ENCODE measurements at places on chromosomes 1 and 21.
A peak's percentile ranks its signal among the peaks of the same experiment; 100 is the strongest.

DNA sequence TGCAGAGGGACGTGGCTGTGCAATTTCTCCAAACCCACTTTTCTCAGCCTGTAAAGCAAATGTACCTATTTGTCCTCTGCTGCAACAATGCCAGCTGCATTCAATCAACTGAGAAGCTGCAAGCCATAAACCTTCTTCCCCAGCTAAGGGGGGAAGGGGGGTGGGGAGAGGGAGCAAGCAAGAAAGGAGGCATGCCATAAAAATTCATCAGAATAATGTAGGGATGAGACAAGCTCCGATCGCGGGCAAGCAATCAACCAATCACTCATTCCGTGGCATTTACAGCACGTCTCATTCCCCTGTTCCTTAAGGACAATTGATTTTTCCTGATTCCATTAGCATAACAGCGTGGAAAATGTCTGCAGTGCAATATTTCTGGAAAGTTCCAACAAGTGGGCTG is 144.8 kb downstream of the DMRTA2 start:
- no peak for DNase-seq

GRCh38 chr1:117051224-117052064 is 8.7 kb upstream of the TTF2 start:
- no peak for DNase-seq

DNA sequence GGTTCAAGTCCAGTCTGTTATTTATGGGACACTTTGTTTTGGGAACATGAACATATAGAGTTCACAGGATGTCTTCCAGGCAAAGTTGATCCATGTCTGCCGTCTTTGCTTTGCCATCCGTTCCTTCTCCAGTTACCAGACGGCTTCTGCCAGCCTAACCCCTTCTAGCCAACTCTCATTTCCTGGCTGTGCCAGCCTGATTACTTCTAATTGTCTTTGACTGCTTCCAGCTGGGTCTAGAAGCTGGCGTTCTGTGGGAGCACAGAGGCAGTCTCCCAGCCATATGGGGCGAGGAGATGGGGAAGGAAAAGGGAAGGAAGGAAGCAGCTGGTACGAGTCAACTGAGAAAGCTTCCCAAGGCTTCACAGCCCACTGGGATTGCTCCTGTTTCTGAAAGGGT is 3.1 kb upstream of the HUNK start:
- no peak for DNase-seq

GRCh38 chr1:243837907-243838535 is 12.0 kb downstream of the AKT3 start:
- no peak for DNase-seq

- DNase-seq: no peak
Observed at GRCh38 chr1:171090604-171091003, at the start of gene FMO3. FMO3 (plus strand) TSS chr1:171090905; CDS start chr1:171092659, 1,754 bp downstream.

- DNase-seq: no peak
Observed at GRCh38 chr1:247531937-247532336, 4.3 kb downstream of the OR2C3 start.

- no peak for DNase-seq
Observed at GRCh38 chr1:214384373-214385079, 103.6 kb downstream of the SMYD2 start.

GRCh38 chr1:104760017-104760416 is 1010.3 kb downstream of the AMY1C start:
- no peak for DNase-seq

DNA sequence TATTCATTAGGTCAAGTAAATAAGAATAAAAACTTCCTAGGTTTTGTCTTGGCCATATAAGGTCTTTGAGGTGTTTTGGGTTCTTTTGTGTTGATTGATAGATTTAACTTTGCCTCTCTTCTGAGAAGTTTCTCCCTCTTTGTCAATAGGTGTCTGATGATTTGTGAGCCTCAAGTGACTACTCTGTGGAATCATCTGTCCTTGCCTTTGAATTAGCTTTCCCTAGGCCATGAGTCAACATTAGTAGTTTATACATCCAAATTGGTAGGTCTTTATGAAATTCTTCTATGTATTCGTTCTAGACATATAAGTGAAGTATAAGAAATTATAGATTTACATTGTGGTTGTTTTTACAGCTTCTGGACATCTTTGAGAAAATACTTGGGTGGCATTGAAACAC is 864.4 kb downstream of the USP25 start:
- no peak for DNase-seq

DNA sequence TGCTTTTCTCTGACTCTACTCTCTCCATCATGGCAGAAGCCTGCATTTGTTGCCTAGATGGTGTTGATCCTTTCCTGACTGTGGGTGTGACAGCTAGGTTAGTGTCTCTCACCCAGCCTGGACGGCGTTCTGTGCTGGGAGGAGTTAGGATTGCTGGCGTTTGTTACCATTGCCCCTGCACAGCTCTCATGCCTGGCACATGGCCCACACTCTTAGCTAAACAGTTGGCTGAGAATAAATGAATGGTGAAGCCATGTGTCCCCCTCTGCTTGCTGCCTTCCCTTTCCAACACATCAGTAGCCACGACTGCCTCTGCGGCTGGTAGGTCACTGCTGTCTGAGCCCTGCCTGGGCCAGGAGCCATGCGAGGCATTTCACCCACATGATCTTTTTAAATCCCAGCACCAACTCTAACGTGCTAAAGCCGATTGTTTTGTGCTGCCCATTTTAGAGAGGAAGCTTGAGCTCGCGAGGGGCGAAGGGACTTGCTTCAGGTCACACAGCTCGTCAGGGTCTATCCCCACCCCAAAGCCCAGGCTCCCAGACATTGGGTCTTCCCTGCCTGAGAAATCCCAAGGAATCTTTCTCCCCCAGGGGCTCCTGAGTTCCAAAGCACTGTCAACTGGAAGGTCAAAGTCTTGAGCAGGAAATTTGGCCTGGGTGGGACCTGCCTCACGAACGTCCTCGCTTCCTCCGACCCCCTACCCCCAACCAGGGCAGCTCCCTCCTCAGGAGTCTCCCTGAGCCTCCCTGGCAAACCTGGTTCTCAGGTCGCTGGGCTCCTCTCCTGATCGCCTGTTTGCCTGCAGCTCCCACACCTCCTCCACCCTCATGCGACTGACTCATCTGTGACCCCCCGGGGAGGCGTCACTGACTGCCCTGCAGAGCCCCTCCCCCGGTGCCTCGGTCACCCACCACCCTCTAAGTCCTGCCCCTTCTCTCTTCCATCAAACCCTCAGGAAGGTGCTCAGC is 271.7 kb upstream of the C1orf174 start:
- no peak for DNase-seq

DNA sequence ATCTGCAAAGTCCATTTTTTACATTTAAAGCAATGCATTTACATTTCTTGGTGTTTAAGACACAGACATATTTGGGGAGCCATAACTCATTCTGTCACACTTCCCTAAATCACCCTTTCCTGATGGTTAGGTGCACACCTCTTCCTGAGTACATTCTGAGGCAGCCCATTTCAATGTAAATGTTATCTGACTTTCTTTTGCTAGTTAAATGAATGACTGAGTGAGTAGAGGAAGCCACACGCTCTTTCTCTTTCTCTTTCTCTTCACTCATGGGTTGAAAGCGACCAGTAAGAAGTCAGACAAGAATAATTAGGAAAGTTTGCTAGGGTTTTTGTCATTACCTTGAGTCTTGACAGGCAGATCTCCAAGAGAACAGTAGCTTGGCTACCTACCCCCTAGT is 143.1 kb downstream of the S1PR1 start:
- no peak for DNase-seq

GRCh38 chr1:201504799-201505502 is 2.0 kb downstream of the CSRP1 start:
- no peak for DNase-seq

- DNase-seq: no peak
Observed at GRCh38 chr1:204110894-204111633, 38.1 kb downstream of the SOX13 start.

DNA sequence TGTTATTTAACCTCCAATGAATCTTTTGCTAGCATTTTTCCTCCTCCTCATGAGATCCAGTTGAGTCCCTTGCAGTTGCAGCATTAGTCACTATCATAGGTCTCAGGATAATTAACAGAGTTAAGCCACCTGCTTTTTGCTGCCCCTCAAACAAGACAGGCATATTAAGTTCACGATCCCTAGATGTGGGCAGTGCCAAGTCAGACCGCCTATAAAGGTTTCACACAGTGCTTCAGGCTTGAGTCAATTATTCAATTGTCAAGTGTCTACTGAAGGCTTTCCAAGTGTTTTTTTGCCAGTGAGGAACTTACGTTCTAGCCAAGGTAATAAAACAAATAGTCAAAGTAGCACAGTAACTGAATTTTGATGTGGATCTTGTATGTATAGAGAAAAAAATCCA is 175.0 kb downstream of the DAB1 start:
- no peak for DNase-seq

DNA sequence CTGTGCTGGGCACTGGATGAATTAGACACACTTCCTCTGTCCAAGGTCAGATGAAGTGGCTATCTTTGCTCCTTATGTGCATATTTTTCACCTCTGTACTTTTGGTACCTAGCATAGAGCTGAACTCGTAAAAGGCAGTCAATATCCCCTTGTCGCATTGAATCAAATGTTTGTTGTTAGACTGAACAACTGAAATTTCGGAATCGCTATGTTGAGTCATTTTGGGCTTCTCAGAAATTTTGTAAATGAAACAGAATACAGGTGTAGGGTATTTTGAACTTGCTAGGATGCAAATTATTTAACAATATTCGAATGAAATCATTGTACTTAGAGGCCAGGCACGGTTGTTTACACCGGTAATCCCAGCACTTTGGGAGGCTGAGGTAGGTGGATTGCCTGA is 48.0 kb downstream of the PDE4B start:
- no peak for DNase-seq

- DNase-seq: no peak
Observed at GRCh38 chr1:7691576-7691975, 79.5 kb upstream of the VAMP3 start.

DNA sequence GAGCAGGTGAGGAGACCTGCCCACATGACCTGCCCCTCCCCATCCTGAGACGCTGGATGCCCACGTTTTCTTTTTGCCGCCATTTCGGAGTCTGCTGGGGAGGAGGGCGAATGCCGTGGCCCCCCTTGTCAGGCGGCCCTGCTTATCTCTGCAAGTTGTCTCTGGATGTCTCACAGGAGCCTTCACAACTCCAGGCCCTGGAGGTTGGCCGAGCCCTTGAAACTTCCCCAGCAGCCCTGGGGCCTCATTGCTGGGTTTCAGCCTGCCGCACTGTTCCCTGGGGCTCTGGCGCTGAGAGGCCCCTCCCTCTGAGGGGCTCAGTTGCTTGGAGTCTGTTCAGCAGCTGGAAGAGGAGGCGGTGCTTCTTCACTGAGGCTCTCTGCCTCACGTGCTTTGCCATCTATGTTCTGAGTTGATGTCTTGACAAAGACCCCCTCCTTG is 29.8 kb upstream of the ZBTB21 start:
- DNase-seq: peak; percentile 15

- no peak for DNase-seq
Observed at GRCh38 chr21:14562959-14563358, 16.8 kb upstream of the SAMSN1 start.

DNA sequence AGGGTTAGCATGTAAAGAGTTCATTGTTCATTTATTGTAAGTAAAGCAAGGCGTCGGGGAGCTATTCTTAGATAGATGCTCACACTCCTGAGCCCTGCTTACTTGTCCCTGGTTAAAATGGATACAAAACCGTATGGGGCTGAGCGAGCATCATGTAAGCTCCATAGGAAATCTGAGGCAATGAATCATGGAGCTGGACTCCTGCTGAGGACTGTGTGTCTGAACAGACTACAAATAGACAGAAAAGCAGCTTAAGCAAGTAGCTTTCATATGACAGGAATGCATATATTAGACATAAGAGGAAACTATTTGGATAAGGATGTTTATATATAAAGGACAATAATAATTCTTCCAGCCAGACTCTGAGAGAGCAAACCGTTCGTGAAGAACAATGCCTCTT is 604.9 kb upstream of the PTBP2 start:
- DNase-seq: no peak

- no peak for DNase-seq
Observed at GRCh38 chr1:186099336-186100104, 275.5 kb downstream of the TPR start.

GRCh38 chr1:101191049-101191448 is 45.8 kb upstream of the S1PR1 start:
- DNase-seq: no peak

DNA sequence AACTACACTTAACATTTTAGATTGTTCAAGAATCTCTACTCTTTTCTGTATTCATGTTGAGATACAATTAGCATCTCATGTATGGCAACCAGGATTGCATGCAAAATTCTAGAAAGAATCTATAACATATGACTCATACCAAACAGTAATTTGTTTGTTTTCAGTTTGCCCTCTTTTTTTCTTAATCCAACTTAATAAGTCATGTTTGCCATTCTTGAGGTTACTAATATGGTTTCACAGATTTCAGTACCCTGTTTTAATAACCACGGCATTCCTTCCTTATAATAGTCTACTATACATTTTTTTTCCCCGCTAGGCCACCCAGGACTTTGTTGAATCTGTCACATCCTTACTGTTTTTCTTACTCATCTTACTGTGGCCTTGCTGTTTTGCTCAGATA is 140.8 kb downstream of the FMN2 start:
- no peak for DNase-seq

DNA sequence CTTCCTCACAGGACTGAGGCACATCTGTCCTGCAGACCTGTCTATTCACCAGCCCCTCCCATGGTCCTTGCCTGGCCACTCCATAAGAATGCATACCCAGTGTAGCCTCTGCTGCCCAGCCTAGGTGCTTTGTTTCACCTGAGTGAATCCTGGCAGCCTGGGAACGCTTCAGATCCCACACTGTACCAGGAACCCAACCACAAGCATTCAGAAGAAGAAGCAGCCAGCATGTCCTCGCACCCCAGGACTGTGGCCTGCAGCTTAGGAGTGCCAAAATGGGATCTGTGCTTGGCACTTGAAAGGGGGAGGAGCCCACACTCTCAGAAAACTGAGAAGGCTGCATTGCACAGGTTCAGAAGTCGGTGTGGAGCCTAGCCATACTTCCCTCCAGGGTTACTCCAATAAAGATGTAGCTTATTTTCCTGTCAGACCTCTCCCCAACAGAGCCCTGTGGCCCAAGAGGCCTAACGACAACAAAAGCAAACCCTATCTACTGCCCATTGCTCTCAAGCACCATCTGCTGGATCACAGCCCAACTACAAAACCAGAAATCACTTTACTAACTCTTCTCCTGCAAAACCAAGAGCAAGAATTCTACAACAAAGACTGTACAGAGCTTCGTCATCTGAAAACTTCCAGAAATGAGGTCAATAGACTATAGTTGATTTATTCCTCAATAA is 923.1 kb upstream of the NEGR1 start:
- no peak for DNase-seq

DNA sequence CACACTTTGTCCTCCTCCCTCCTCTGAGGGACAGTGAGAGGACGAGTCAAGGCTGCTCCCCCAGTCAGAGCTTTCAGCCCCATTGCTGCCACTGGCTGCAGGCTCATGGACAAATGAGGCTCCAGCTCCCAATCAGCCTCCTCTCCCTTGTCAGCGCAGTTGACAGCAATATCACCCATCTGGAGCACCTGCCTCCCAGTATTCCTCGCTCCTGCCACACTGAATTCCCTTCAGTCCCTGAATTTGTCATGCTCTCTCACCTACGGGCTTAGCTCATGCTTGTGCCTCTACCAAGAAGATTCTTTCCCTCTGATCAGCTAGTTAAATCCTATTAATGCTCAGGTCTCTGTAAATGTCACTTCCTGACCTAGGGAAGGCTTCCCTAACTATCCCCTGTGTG is 54.4 kb upstream of the SYT6 start:
- DNase-seq: no peak

All from CD4-positive, alpha-beta T cell treated with Interleukin-15 for 1 hour (primary cell).